ENCODE measurements at places on chromosomes 12 and 14.

- no peak for DNase-seq
Observed at GRCh38 chr14:94489336-94489735, 13.3 kb upstream of the SERPINA9 start.

DNA sequence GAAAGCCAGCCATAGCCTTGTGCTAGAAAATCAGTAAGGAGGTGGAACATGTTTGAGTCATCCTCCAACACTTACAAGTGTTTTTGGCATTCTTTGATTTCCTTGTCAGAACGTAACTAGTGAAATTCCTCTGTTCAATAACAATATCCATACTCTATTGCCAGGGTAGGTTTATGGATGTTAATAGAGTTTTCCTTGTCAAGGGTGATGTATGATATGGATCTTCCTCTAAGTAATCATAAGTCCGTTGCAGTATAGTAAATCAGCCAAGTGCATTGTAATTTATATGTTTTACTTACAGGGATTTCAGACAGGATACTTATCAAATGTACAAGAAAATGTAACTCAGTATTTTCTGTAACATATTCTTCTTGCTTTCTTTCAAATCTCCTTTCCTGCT, 19.4 kb downstream of the NAV3 start:
- DNase-seq, result no peak

DNA sequence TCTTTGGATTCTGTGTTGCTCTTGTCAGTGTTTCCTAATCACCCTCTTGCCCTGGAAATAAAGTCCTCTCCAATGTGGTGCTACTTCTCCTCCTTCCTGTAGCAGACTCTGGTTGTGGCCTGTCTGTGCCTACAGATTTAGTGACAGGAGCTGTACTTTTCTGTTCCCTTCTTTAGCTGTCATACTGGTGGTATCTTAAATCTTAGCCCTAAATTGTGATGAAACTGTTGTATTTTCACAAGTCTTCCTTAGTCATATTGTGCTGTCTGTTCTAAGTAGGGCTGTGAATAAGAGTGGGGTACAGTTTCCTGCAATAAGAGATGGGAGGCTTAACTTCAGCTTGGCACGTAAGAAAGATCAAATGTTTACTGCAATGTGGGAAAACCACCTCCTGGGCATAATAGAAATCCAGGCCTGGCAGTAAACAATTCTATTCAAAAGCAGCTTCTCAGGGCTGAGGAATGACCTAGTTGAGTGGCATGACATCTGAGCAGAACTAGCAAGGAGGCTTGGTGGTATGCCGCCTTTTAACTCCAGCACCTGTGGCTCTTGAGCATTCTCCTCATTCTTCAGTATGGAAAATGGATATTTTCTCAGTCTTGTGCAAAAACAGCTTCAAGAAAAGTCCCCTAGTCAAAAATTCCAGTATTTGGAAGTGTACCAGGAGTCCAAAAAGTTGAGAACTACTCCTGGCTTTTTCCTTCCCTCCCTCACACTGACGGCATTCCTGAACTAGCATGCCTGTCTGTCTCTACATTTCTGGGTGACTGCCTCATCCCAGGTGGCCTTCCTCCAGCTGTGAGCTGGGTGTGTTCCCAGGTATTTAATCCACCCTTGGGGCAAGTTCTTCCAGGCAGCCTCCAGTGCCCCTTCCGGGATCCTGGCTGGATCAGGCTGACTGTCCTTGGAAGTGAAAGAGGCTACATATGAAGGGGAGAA, 19.5 kb downstream of the ANO6 start:
- peak; percentile 68 for DNase-seq

DNA sequence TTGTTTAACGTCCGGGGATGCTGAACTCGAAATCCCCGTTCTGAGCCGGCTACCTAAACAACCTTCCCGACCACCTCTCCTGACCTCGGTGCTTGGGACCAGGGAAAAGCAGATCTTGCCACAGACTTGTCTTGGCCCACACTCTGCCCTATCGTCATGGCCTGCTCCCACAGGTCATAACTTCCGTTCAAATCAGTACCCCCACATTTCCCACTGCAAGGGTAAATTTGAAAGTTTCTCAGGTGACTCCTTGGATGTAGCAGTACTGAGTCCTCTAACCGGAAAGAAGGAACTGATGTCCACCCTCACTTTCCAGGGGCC, 612 bp upstream of the RBM23 start:
- DNase-seq, result no peak

DNA sequence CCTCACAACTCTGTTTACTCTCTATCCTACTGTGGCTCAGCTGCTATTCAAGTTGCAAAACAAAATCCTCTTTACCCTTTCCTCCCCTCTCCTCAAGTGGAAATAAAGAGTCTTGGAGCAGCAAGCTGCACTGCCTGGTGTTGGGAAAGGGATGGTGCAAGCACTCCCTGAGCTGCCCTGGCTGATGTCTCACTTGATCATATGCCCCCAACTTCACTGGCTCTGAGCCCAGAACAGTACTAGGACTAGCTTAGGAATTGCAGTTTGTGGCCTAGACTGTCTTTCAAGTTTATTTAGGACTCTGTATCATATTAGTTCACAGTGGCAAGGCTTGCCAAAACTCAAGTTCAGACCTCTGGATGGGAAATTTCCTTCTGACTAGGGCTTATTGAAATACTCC, 1683.8 kb upstream of the SEL1L start:
- no peak for DNase-seq

- no peak for DNase-seq
Observed at GRCh38 chr12:109460538-109460937, 16.6 kb downstream of the KCTD10 start.

DNA sequence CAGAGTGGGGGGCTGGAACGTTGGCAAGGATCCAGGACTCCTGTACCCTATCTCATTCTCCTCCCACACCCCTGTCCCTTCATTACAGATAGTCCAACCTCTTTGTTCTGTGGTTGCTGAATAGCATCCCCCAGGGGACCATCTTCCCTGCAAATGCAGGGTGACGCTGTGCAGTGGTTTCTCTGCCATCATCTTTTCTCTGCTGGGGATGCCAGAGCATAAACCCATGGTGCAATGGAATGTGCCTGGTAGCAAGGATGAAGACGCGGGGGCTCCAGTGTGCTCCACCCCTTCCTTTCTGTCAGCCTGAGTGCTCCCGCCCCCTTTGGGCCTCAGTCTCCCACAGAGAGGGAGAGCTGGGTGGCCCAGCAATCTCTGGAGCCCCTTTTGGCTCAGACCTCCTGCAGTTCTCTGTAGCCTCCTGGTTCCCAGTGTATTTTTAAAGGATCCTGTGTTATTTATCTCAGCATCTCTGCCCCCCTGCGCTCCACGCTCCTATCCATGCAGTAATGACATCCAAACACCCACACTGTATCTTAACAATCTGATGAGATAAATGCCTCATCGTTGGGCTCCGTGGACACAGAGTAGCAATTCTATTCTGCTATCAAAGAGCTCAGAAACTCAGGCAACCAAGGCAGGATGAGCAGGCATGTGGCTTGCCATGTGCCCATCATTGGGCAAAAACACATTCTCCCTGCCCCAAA, 212.8 kb downstream of the CACNA1C start:
- no peak for DNase-seq

DNA sequence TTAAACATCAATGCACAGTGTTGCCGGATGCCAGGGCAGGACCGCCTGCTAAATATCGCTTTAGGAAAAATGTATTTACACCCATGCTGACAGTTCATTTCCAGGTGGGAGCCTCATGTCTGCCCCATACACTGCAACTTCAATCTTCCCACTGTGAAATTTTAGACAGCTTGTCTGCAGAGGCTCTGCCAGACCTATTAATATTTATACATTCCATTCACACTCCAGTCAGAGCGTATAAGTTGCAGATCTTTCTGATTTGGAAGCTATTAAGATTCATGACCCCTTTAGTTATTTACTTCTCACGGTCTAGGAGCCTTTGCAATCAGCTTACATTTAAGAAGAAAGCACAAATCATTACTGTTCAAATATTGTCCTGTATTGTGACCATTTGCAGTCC, 357.4 kb downstream of the ATP23 start:
- DNase-seq, result no peak

DNA sequence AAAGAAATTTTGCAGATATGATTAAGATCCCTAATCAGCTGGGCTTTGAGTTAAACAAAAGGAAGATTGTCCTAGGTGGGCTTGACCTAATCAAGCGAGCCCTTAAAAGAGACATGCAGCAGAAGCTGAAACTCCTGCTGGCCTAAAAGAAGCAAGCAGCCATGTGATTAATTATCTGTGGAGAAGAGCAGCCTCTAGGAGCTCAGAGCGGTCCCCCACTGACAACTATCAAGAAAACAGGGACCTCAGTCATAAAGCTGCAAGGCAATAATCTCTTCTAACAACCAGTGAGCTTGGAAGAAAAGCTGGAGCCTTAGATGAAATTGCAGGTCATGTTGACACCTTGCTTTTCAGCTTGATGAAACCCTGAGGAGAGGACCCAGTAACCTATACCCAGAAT, 288.9 kb upstream of the CLEC14A start:
- no peak for DNase-seq

- DNase-seq, result peak; percentile 86
Observed at GRCh38 chr12:40105515-40106201, at the start of gene SLC2A13. Gene SLC2A13, minus strand, starts transcription at chr12:40106081. Its CDS starts 273 bp downstream, at chr12:40105808.

- DNase-seq, result no peak
Observed at GRCh38 chr14:74257078-74257940, 18.1 kb downstream of the VSX2 start.

- DNase-seq, result no peak
Observed at GRCh38 chr14:97380539-97380941, 583.4 kb downstream of the VRK1 start.
